ENCODE measurements at places on chromosomes 3 and 15.

- DNase-seq, result no peak
Measured at GRCh38 chr3:38147421-38147820, 9.0 kb downstream of the MYD88 start.

GRCh38 chr15:33865416-33865815 lies 102.9 kb upstream of the CHRM5 start:
- DNase-seq, result peak; percentile 33

DNA sequence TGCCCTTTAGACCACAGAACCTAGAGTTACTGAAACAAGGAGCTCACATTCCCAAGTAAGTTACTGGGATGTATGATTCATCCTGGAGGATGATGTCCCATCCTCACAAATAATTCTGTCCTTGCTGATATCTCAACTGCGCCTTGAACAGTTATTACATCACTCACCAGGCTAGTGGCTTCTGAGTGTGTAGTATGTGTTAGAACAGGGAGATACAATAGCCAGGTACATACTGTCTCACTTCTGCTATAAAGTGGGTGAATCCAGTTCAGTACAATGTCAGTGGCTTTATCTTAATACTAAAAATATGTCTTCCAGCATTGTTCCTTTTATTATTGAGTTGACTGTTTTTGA lies 483.2 kb upstream of the FRG2C start:
- DNase-seq, result no peak

DNA sequence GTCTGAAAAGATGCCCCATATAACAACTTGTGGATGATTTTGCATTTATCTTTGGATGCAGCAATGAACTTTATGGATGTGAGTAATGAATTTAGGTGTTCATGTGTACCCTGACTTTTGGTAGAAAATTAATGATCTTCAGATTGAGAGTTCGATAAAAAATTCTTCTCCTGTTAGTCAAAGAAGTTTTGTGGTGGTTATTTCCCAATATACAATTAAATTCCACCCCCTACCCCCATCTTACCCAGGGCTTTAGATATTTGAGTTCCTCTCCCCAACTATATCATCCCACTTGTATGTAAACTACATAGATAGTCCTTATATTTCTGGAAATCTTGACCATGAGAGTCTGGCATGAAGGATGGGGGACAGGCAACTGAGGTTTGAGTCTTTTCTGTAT lies 126.1 kb upstream of the ALDH1A3 start:
- no peak for DNase-seq
